Myometrial cell (primary cell): ENCODE measurements at places on chromosomes 5 and 9. TPM values are rescaled to one million over a fixed set of nuclear protein-coding genes. Genes with fewer than 3 reads are reported as not detected.

PDE6A gene
- total RNA-seq = not detected in 2 replicates

FAM151B gene
- total RNA-seq = 2.9 and 3.2 TPM in 2 replicates

FOXD4 gene
- total RNA-seq = not detected in 2 replicates

PRRX2 gene
- 1.4 TPM in 1 of 2 replicates, not detected in the other for total RNA-seq

FBLL1 gene
- 0.29 TPM in 1 of 2 replicates, not detected in the other for total RNA-seq

AQP7 gene
- total RNA-seq = not detected in 2 replicates

CETN3 gene
- 15.6 and 16.1 TPM in 2 replicates for total RNA-seq

TEX48 gene
- not detected in 2 replicates for total RNA-seq

DMRT3 gene
- not detected in 2 replicates for total RNA-seq
